Sciatic nerve (tissue), 2 donors: ENCODE measurements at places on chromosomes 12 and 14.

- DNase-seq, result no peak
Observed at GRCh38 chr14:23452237-23452636, 16.8 kb upstream of the MYH7 start.

- DNase-seq, result no peak
Observed at GRCh38 chr12:115437061-115437567, 753.1 kb upstream of the TBX3 start.

GRCh38 chr12:95443459-95443858 is 30.5 kb upstream of the METAP2 start:
- no peak for DNase-seq

GRCh38 chr12:20424841-20425240 is 56.5 kb downstream of the PDE3A start:
- DNase-seq, result no peak

- DNase-seq, result no peak
Observed at GRCh38 chr14:73943083-73943482, 6.8 kb downstream of the FAM161B start.

DNA sequence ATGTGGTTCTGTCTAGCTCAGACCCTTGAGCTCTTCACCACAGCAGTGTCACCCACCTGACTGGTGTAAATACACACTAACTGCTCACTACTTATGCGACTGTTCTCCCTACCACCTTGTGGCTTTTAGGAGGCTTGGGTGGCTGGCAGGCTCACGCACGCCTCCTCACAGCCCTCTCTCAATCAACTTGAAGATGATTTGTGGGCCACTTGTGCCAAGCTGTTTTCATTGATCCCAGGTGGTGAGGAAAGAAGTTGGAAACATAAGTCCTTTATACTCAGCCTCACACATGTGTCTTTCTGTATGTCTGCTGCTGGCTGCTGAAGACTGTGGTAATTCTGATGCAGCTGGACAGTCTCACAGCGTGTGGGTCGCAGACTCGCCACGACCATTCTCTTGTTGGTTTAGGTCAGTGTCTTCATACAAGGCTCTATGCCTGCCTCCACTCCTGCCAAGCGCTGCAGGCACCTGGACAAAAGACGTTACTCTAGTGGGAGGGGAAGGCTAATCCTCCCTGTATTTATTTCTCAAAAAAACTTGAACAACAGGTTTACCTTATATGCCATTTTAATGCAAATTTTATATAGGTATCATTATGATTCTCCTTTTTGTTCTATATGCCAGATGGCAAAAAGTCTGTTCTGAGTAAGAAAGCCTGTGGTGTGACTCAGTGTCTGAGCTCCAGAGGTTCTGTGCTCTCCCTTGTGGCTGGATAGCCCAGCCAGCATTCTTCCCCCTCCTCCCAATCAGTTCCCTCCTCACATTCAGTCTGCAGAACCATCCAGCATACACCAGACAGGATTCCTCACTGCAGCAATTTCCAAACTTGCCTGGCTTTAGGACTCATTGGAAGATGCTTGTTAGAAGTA is 115.6 kb downstream of the DIP2B start:
- no peak for DNase-seq

GRCh38 chr12:40655451-40655850 is 36.8 kb upstream of the CNTN1 start:
- no peak for DNase-seq

- no peak for DNase-seq
Observed at GRCh38 chr12:124705545-124706138, 138.2 kb upstream of the NCOR2 start.

DNA sequence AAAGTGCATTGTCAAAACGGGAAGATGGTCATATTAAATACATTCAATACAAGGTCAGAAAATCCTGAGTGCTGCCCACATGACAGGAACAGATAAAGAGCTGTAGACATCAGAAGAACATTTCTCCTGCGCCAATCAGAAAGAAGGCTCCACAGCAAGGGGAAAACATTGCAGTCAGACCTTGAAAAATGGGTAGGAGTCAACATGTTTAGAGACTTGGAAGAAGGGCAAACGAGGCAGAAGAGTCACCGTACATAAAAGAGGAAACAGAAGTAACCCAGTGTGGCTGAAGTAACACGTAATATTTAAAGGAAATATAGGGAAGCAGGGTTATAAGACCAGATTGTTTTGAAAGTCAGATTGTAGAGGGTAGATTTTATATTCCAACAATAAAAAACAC is 11.9 kb downstream of the SPPL3 start:
- no peak for DNase-seq
